GM23248 (cell line): ENCODE measurements at places on chromosomes 13 and 19. TPM values are rescaled to one million over a fixed set of nuclear protein-coding genes. Genes with fewer than 3 reads are reported as not detected.
A peak's percentile ranks its signal among the peaks of the same experiment; 100 is the strongest.

HCN2 gene
- 1.8 and 3.1 TPM in 2 replicates for total RNA-seq

C1QTNF9 gene
- not detected in 2 replicates for total RNA-seq

VSTM2B gene
- total RNA-seq, result not detected in 2 replicates

BST2 gene
- not detected in 2 replicates for total RNA-seq

CAPN12 gene
- total RNA-seq, result 0.11 and 0.89 TPM in 2 replicates

GPR12 gene
- total RNA-seq, result not detected in 2 replicates

PEAK3 gene
- total RNA-seq, result not detected in 2 replicates

ZNF90 gene
- 1.8 and 3.0 TPM in 2 replicates for total RNA-seq

NUDT19 gene
- 18.0 and 19.5 TPM in 2 replicates for total RNA-seq

IFNL4 gene
- total RNA-seq, result not detected in 2 replicates

DNA sequence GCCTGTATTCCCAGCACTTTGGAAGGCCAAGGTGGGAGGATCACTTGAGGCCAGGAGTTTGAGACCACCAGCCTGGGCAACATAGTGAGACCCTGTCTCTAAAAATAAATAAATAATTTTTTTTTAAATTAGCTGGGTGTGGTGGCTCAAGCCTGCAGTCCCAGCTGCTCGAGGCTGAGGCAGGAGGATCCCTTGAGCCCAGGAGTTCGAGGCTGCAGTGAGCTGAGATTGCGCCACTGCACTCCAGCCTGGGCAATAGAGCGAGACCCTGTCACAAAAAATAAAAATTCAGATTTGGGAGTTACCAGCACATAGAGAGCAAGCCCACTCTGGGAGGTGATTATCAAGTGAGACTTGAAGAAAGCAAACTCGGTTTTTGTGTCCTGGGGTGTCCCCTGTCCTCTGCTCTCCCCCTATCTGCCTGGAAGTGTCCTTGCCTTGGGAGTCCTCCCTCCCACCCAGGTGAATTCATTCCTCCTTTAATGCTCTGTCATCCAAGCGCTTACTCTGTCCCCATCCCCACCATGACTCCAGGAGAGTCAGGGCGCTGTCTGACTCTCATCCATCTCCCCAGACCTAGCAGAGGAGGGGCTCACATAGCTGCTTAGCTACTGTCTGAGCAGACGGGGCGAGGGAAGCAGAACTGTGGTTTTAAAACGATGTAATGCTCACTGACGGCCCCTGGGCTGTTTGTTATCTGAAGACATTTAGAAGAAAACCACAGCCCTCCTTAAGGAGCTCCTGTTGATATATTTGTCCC is 146.8 kb downstream of the STK24 start:
- DNase-seq, result no peak
- H3K4me1 ChIP-seq, result no peaks in the 10 kb centered on the region
- no peak overlapping the region for H3K27ac ChIP-seq
- H3K36me3 ChIP-seq, result peaks cover 20% of the 10 kb centered on the region; the same call in 1 of the 2 replicates

DNA sequence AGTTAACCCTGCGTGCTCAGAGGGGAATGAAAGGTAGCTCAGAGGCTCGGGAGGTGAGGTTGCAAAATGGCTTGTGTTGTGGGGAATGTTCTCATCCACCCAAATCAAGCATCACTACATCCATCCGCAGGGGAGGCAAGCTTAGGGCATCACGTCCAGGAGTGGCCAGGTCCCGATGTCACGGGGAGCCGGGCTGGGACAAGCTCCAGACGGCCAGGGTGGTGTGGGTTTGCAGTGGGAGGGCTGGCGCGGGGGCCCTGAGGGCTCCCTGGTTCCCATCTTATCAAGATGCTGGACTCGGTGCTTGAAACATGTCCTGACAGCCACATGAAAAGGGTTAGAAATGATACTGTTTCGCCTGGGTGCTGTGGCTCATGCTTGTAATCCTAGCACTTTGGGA is 25.8 kb downstream of the EPN1 start:
- no peaks in the 10 kb centered on the region for H3K27me3 ChIP-seq
- no peaks in the 10 kb centered on the region for H3K4me1 ChIP-seq
- no peak overlapping the region for H3K27ac ChIP-seq
- no peak for DNase-seq
- peaks cover under 1% of the 10 kb centered on the region; the same call in 1 of the 2 replicates for H3K36me3 ChIP-seq
- no peak overlapping the region for H3K4me3 ChIP-seq

DNA sequence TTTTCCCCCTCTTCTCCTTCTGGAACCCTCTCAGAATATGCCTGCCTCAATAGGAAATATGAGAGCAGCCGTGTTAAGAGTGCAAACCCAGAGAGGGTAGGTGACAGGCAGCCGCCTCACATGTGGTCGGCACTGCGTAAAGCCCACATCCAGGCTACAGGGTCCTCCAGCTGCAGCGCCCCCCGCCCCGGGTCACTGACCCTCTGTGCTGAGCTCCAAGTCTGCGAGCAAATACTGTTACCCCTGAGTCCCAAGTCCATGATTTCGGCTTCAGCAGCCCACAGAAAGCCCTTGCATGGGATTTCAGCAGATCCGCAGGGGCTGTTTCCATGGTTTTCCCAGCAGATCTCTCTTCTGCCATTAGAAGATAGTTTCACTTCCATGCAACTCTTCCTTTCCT is 186.9 kb upstream of the IRS2 start:
- no peaks in the 10 kb centered on the region for H3K4me1 ChIP-seq
- H3K27ac ChIP-seq, result no peak overlapping the region
- no peaks in the 10 kb centered on the region for H3K27me3 ChIP-seq
- DNase-seq, result no peak
- no peak overlapping the region for H3K4me3 ChIP-seq

DNA sequence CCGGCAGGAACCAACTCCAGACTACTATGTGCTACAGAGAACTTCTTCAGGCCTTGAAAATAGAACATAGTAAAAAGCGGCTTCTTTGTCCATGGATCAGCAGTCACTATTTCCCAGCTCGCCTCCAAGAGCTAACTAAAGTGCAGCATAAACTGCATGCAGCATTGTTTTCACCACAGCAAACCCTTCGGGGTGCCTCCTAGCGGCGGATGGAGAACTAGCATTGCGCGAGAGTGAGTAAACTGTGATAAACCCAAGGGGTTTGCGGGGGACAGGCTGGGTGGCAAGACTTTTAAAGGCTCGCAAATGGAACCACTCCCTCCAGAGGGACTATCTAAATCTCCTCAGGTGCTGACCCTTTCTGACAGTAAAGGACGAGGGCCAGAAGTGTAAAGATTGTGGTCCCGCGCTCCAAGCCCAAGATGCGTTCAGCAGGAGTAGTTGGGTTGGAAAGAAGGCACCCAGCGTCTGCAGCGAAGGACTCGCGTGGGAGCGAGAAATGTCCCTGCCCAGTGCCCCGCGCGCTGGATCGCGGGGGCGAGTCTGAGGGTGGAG is 21.5 kb upstream of the SGCG start:
- H3K4me3 ChIP-seq, result peak overlapping the region; percentile 79
- peak; percentile 72 for DNase-seq
- no peak overlapping the region for H3K27ac ChIP-seq
- no peaks in the 10 kb centered on the region for H3K36me3 ChIP-seq

DNA sequence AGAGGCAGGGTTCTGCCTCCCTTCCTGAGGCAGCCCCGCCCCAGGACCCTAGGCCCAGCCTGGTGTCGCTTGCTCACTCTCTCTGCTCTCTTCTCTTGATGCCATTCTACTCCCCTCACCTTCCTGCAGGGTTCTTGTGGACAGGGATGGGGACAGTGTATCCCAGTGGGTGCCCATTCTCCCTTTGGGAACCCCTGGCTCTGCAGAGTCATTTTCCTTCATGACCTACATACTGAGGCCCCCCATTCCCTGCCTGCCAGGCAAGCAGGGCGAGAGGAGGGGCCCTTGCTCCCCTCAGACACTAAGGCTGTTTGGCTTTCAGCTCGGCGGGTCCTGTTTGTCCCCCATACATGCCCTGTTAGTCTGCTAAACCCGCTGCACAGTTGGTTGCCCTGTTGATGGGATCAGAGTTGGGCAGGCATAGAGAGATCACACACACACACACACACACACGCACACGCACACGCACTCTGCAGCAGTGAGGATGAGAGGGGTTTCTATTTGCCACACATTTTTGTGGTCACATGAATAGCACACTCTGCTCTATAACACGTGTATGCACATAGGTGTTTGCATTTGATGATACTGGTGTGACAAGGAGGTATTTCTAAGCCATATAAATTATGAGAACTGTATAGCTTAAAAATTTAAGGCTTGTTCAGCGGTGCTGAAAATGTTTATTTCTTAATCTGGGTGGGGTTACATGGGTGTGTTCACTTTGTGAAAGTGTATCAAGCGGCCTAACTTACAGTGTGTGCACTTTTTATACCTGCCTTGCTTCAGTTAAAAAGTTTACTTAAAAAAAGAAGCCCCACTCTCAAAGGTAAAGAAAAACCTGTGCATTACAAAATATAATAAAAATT is 20.3 kb downstream of the NFIX start:
- H3K4me3 ChIP-seq, result peak overlapping the region; percentile 78
- DNase-seq, result peak; percentile 67
- H3K4me1 ChIP-seq, result peaks cover 63% of the 10 kb centered on the region
- no peaks in the 10 kb centered on the region for H3K27me3 ChIP-seq

DNA sequence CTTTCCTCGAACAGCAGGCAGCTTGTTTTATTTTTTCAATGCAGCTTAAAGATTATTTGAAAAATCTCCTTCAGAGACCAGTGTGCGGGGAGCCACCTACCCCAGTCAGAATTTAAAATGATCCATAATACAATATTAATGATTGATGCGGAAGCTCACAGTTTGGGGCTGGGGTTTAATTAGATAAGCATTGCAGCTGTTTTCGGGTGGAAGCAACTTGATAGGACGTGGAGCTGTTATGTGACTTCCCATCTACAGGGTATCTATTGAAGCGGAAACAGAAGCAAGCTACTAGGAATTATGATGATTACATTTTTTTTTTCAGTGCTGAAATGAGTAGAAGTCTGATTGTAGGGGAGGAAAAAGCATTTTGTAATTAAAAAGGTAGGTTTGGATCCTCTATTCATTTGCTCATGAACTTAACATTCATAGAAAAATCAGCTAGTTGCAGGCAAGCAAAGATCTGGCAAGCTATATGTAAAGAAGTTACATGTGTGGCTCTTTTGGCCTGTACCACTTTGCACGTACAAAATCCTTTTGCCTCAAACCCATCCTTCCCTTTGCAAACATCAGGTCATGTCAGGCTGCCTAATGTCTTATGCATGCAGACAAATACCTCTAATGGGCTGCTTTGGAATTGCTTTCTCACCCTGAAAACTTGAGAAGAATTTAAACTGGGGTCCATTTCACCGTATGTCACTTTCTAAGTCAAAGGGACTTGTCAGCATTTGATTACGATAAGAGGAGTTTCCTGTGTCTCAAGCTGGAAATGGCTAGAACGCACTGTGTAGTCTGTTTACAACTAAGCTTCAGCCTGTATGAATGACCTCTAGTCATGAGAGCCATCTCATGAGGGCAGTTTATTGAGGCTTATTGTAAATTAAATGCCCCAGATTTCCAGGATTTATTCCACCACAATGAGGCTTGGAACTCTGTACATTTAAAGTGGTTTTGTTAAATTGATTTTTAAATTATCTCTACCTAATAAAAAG is 267.1 kb upstream of the TMTC4 start:
- no peak for DNase-seq
- H3K4me3 ChIP-seq, result no peak overlapping the region
- H3K4me1 ChIP-seq, result no peaks in the 10 kb centered on the region
- no peak overlapping the region for H3K27ac ChIP-seq

DNA sequence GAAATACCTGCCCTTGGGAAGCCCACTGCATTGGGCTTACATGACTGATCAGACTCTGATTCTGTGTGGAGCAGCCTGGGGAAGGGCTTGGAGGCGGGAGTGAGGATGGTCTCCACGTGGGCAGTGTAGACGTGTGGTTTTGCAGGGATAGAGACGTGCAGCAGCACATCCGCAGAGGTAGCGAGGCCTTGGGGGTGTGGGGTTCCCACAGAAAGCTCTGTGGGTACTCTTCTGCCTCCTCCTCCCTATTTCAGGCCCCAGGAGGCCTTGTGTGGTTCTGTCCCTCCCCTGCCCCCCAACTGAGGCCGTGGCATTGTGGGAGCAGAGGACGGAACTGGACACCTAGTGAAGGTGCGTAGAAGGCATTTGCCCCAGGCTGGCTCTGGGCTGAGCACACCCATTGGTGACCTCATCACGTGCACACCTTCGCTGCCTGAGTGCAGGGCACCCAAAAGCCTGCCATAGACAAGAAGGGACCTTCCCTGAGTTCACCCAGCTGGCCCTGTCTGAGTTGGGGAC is 28.9 kb downstream of the PPP1R37 start:
- no peaks in the 10 kb centered on the region for H3K4me1 ChIP-seq
- no peak overlapping the region for H3K27ac ChIP-seq
- DNase-seq, result no peak
- H3K27me3 ChIP-seq, result no peaks in the 10 kb centered on the region
- no peak overlapping the region for H3K4me3 ChIP-seq

DNA sequence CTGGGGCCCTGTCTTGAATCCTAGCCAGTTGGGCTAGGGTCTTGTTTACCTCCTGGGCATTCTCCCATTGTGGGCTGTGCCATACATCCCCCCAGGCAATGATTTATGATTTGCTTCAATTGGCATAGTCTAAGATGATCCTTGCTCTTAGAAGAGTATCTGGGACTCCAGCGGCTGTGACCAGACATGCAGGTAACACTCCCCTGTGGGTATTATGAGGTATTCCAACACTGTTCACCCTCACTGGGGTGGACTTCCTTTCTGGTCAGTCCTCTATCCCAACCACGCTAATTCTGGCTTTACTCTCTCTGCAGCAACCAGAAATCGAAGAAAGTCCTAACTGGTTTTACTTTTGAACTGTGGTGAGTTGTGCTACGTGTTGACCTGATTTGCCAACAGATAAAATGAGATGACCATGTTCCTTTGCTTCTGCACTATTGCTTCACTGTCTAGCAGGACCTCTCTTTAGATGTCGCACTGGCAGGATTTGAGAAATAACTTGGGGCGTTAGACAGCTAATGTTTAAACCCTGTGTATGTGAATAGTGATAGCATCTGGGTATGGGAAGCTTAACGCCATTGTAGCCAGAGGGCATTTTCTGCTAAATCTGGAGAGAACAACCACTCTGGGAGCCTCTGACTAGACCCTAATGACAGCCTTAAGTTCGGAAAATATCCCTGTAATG is 6.7 kb upstream of the LRCH1 start:
- H3K4me1 ChIP-seq, result no peaks in the 10 kb centered on the region
- H3K27me3 ChIP-seq, result no peaks in the 10 kb centered on the region
- no peak overlapping the region for H3K27ac ChIP-seq
- H3K36me3 ChIP-seq, result no peaks in the 10 kb centered on the region

DNA sequence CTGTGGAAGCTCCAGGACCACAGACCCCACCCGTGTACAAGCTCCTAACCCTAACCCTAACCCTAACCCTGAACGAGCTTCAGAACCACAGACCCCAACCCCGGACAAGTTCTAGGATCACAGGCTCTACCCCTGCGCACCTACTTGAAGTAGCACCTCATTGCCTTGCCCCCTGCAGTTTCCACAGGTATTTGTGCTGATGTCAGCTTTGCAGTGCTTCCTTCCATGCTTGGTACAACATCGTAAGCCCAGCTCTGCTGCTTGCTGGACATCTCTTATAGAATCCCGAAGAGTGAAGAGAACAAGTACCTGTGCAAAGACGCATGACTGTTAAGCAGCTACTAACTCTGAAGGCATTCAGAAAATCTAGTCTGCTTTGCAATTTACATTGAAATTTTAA is 20.7 kb upstream of the CDC16 start:
- no peak overlapping the region for H3K4me3 ChIP-seq
- H3K4me1 ChIP-seq, result no peaks in the 10 kb centered on the region
- DNase-seq, result no peak
- no peaks in the 10 kb centered on the region for H3K36me3 ChIP-seq
- no peak overlapping the region for H3K27ac ChIP-seq

- H3K27ac ChIP-seq, result peak overlapping the region; percentile 99
- no peak overlapping the region for H3K4me3 ChIP-seq
- H3K36me3 ChIP-seq, result peaks cover 15% of the 10 kb centered on the region; the same call in 1 of the 2 replicates
Measured at GRCh38 chr19:7927605-7928333, 1.8 kb upstream of the CTXN1 start.

- no peak overlapping the region for H3K27ac ChIP-seq
- H3K36me3 ChIP-seq, result peaks cover 85% of the 10 kb centered on the region
- no peaks in the 10 kb centered on the region for H3K27me3 ChIP-seq
- DNase-seq, result no peak
- H3K4me3 ChIP-seq, result no peak overlapping the region
- no peaks in the 10 kb centered on the region for H3K4me1 ChIP-seq
Measured at GRCh38 chr19:41288673-41289530, 21.1 kb upstream of the CCDC97 start.
